ENCODE measurements at places on chromosomes 4 and X.
A peak's percentile ranks its signal among the peaks of the same experiment; 100 is the strongest.

DNA sequence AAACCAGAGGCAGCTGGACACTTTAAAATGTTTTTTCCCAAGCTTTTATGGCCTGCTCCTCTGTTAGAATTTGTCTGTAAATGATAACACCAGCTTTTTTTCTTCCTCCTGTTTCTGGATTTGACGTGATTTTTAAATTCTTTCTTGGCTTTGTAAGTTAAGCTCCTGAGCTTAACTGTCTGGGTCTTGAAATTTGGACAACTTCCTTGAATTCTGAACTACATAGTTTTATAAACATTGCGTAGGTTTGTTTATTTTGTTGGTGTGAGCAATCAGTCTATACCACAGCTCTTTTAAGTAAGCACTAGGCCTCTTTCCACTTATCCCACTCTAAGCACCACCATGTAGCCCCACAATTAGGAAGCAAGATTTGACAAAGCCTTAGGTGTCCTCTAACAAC lies 144.4 kb upstream of the GUCY1A1 start:
- DNase-seq = no peak

DNA sequence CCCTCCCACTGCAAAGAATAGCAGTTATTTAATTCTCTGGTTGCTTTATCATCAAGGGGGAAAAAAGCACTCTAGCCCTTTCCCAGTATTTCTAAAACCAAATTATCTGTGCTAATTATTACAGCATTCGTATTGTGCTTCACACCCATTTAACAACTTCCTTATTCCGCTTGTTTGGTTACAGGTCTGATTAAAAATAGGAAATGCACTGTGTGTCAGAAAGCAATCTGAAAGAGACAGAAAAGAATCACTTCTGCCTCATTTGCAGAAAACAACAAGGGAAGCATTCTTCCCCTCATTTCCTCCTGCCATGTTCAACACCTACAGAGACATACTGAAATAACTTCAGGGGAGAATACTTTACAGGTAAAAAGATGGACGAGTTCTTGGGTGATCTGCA lies 114.9 kb upstream of the MAP3K15 start:
- no peak for DNase-seq

DNA sequence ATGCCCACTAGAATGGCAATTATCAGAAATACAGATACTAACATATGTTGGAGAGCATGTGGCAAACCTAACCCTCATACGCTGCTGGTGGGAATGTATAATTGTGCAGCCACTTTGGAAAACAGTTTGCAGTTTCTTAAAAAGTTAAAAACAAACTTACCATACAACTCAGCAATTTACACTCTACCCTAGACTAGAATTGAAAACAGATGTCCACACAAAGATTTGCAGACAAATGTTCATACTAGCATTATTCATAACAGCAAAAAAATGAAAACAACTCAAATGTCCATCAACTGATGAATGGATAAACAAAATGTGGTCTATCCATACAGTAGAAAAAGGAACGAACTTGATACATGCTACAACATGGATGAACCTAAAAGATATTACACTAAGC lies 64.4 kb downstream of the SLC9A7 start:
- DNase-seq = no peak

DNA sequence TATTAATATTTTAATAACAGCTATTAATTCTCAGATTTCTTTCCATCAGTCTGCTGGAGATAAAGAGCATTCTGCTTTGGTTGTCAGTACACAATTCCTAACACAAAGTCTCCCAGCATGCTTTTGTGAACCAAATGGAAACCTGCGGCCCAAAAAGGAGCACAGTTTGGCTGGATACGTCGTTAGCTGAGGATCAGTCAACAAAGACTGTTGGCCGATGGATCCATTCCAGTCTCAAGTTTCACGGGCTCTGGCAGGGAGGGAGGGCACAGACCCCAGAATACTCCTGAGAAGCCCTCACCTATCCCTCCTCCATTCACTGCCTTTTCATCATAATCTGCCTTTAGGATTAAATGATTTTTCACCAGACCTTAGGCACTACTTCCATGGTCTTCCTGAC lies 26.3 kb upstream of the PRSS48 start:
- no peak for DNase-seq

GRCh38 chr4:182142176-182143085 lies 100.8 kb upstream of the TENM3 start:
- peak; percentile 22 for DNase-seq

- no peak for DNase-seq
Observed at GRCh38 chr4:7813674-7814073, 126.0 kb downstream of the AFAP1 start.

- DNase-seq = no peak
Observed at GRCh38 chr4:111453216-111453615, 692.0 kb upstream of the FAM241A start.

DNA sequence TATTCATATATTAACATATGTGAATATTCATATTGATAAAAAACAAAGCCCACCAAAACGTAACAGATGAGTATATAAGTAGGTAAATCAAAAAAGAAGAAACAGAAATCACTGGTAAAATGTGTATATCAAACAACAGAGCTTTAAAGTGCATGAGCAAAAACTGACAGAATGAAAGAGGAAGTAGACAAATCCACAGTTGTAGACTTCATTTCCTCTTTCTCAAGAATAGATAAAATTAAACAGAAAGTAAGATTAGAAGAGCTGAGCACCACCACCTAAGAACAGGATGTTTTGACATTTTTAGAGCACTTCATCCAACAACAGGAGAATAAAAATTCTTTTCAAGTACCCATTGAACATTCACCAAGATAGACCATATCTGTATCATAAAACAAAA lies 64.6 kb downstream of the CNKSR2 start:
- no peak for DNase-seq

DNA sequence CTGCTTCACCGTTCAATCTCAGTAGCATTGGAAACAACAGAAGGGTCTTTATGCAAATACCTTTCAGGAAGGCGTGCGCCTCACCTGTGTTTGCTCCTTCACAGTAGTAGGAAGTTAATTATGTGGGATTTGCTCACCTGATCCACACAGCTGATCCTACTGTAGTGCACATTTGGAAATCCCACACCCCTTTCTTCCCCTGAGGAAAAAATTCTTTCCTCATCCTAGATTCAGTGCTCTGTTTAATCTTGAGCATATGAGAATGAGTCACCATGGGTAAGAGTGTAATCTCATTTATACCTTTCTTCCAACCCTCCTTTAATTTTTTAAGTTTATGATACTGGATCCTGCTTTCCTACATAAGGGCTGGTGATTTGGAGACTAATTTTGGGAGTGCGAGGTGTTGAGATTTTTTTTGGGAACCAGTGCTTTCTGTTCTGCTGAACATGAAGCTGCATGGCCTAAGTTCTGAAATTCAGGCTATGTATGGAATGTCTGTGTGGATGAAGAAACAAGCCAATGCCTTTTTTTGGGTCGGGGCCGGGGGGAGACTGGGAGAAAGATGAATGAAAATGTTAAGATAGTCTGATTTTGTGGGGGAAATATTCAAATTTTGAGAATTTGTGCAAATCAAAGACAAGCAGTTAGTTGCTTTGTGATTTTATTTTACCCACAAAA lies 19.0 kb downstream of the GAB1 start:
- peak; percentile 64 for DNase-seq

- DNase-seq = no peak
Observed at GRCh38 chr4:83378419-83378818, 43.8 kb upstream of the HPSE start.

- DNase-seq = no peak
Observed at GRCh38 chr4:185587030-185587426, 51.7 kb upstream of the PDLIM3 start.

Data from RWPE1 (cell line).